ENCODE measurements at places on chromosomes 1 and 21.

DNA sequence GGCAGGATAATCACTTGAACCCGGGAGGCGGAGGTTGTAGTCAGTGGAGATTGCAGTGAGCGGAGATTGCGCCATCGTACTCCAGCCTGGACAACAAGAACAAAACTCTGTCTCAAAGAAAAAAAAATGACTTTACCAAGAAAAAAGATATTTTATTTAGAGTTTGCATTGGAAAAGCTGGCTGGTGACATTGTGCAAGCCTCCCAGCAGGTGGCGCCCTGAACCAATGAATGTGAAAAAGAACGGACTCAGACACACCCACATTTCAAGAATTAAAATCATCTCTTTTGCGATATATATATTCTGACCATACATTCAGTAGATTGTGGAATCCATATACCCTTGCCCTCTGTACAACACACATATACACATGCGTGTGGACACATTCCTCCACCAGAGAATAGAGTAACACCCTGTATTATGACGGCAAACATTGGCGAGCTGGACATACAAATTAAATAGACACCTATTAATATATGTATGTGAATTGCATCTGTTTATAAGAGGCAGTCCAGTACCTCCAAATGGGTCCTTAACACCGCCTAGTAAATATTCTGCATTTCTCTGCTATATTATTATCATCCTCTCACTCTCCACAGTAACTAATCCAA, 39.0 kb upstream of the CADM3 start:
- DNase-seq = peak; percentile 47

- DNase-seq = no peak
Measured at GRCh38 chr1:11479375-11479979, 522 bp downstream of the DISP3 start.

DNA sequence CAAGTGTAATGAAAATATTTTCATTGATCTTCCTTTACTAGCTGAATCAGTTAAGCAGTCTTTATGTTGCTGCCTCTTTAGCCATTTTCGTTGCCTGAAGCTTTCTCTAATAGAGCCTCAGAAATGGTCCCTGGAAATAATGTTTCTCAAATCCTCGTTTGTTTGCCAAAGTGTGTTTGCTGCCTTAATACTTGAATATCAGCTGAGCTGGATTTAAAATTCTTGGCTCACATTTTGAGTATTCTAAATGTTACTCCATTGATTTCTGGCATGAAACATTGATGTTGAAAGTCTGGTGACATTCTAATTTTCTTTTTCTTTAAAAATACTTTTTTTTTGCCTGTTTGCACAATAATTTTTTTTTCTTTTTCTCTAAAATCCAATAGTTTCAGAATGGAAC, 84.6 kb upstream of the SERBP1 start:
- DNase-seq = no peak

DNA sequence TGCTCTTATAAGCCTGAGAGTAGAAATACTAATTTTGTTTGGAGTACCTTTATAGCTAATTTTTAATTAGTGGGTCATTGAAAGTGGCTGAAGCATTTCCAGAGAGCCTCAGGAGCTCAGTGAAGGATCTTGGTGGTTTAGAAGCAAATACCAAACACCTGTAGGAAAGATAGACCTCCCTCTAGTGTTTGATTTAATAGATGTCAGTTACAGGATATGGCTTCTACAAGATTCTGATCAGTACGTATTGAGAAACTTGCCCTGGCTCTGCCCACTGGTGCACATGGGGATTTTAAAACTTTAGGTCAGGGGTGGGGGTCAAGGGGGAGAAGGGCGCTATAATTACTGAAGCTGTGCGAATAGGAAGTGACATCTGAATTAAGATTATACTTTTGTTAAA, 122.2 kb downstream of the POU2F1 start:
- DNase-seq = no peak

- no peak for DNase-seq
Measured at GRCh38 chr1:163055531-163055930, 13.6 kb upstream of the RGS4 start.

- DNase-seq = no peak
Measured at GRCh38 chr1:205350124-205350523, 6.6 kb downstream of the KLHDC8A start.

DNA sequence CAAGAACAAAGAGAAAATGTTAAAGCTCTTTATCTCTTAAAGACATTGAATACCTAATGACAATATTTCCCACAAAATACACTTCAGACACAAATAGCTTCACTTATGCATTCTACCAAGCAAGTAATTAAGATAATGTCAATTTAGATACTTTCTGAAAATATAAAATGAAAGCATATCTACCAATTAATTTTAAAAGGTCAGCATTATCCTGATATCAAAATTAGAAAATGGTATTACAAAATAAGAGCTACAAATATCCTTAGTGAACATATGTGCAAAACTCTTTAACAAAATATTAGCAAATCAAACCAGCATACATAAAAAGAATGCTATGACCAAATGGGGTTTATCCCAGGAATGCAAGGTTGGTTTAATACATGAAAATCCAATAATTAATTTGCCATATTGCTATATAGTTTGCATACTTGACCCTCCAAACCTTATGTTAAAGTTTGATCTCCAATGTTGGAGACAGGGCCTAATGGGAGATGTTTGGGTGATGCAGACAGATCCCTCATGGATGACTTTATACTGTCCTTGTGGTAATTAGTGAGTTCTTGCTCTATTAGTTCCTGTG, 4.2 kb upstream of the KIFAP3 start:
- no peak for DNase-seq

Measured in NCI-H1105 (cell line).